Stimulated activated CD8-positive, alpha-beta memory T cell treated with anti-CD3 and anti-CD28 coated beads, Interleukin-4, amount 100 ng/mL, for 4 hours (primary cell): ENCODE measurements at places on chromosomes 13 and 19.
A peak's percentile ranks its signal among the peaks of the same experiment; 100 is the strongest.

- DNase-seq: no peak
Measured at GRCh38 chr13:94154367-94154766, 325.1 kb downstream of the DCT start.

DNA sequence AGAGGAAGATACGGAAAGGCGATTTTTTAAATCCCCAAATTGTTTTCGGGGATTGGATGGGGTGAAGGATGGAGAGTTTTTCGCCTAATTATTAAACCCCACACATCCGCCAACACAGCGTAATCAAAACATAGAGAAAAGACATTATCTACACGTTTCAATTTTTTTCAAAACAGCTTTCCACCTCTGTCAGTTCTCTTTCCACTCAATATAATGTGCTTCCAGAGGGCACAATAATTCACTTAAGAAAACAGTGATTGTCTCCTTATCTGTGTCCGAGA lies 435 bp upstream of the OBI1 start:
- DNase-seq: no peak

GRCh38 chr19:6737873-6738786 lies 750 bp upstream of the GPR108 start:
- peak; percentile 60 for DNase-seq

DNA sequence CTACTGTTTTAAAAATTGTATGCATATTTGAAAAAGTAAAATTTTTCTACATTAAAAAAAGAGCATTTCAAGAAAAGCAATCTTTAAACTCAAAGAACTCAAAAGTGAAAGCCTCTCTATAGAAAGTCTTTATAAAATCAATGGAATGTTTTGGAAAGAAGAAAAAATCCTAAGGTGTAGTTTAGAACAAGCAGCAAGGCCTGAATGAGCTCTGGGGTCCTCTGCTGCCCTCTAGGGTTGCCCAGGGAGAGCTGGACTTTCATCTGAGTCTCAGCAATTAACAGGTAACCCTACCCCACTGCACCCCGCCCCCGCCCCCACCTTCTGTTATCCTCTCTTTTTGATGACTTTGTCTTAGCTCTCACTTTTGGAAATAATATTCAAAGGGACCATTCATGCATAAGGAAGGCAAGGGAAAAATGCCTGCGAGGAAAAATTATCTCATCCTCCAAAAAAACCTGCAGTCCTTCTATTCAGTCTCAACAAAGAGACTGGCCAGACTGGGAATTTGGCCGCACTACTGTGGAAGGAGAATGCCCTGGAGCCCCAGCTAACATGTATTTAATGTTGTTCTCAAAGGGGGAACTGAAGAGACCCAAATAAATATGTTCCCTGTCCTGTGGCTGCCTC lies 24.1 kb downstream of the SLC25A30 start:
- no peak for DNase-seq

GRCh38 chr13:48976576-48977285 lies 1.0 kb downstream of the FNDC3A start:
- no peak for DNase-seq

DNA sequence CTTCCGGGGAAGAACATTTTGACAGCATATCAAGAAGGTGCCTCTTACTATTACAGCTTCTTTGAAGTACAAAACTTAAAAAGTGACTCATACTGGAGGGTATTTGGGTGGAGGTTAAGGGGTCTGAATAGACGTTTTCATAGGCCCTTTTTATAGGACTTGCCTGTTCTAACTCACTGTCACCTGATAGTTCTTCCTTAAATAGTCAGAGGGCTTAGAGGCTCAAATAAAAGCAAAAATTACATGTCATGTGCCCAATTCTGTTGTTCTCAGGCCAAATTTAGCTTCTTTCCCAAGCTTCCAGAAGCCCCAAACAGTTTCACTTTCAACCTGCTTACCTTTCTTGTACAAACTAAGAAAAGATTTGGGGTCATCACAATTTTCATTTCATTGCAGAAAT lies 16.1 kb upstream of the SLC46A3 start:
- no peak for DNase-seq

- DNase-seq: no peak
Measured at GRCh38 chr19:48856921-48857320, 11.5 kb downstream of the PLEKHA4 start.

GRCh38 chr19:51807111-51807701 lies 12.2 kb downstream of the FPR3 start:
- no peak for DNase-seq

DNA sequence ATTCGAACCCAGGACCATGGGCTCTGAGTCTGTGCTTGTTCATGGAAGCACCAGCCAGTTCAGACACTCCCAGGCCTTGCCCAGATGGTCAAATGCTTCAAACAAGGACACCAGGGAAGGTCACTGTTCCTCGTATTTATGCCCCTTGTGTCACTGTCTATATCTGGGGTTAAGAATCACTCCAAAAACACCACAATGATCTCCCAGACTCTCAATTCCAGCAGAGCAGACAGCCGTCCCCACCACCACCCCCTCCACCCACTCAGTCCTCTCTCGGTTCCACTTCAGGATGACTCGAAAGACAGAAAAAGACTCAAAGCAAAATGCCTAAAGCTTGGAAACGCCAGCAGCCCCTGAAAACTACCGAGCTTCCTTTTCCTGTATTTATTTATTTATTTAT lies 79.0 kb downstream of the INSR start:
- DNase-seq: no peak

- no peak for DNase-seq
Measured at GRCh38 chr19:2495130-2495641, 19.3 kb downstream of the GADD45B start.

DNA sequence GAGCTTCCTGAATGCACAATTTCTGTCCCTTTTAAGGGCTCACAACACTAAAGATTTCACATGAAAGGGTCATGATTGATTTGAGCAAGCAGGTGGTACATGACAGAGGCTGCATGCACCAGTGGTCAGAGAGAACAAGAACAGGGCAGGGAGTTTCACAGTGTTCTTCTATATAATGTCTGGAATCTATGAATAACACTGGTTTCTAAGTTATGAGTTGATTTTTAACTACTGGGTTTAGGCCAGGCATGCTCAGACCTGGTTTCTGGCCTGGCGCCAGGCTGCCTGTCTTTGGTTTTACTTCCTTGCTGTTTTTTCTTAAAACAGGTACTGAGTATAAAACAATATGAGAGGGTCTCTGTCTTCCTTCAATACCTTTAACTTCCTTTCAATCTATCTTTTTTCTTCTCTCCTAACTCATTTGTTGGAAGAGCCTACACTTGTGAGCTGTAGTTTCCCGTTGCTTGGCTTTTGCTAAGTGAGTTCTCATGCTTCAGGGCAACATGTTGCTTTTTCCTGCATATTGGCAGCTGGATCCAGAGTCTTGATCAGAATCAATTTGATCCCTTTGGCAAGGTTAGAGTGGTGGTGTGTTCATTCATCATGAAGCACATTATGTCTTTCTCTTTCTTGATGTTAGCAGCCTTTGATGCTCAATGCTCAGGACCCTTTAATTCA lies 38.5 kb upstream of the FGF14 start:
- no peak for DNase-seq

DNA sequence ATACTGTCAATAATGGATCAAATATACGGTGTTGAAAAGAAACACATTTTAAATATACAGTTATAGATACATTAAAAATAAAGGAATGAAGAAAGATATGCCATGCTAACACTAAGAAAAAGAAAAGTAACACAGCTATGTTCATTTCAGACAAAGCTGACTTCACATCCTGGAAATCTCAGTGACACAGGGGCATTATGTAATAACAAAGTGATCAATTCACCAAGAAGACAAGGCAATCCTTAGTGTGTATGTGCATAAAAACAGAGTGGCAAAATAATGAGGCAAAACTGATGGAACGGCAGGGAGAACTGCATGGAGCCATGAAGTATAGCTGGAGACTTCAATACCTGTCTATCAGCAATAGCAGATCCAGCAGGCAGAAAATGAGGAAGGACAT lies 13.1 kb downstream of the ZNF14 start:
- no peak for DNase-seq

DNA sequence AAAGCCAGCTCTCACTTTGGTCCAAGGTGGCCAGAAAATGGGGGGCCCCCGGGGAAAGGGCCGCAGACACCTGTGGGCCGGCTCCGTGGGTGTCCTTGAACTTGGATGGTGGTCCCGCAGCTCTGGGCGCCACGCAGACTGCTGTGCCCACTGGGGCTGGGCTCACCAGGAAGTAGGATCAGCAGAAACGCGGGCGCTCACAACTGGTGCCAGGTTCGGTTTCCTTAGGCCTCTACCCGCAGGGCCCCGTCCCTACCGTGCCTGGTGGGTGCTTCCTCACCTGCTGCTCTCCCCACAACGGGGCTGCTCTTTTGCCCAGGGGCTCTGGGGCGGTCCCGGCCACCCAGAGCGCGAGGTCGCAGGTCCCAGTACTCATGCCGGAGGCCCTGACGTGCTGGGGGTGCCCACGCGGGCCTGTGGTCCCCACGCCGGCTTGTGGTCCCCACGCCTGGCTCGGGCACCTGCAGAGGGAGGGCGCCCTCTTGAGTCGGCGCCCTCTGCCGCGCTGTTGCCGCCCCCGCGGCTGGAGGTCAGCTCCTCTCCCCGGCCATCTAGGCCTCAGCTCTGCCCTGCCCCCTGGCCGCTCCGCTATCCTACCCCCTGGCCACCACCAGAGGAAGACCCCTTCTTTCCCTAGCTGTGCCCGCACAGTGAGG lies 1303.6 kb downstream of the UQCRFS1 start:
- no peak for DNase-seq

DNA sequence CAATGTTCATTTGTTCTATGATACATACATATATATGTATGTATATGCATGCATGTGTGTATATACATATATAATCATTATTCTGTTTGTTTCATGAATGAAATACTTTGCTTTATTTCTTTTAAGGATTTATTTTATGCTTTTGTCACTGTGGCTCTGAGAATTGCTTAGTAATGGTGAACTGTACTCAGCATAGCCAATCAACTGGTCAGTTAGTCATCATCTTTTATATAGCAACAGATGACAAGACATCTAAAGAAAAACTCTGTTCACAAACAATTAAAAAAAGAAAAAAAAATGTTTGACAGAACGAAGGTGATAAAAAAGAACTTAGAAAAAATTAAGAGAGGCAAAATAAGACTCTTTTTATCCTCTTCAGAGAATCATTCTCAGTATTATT lies 1440.3 kb downstream of the PCDH9 start:
- DNase-seq: no peak

GRCh38 chr19:18397242-18398202 lies at the start of gene LRRC25:
Gene LRRC25 (minus strand): TSS chr19:18397622. CDS start chr19:18396963, 659 bp downstream.
- no peak for DNase-seq

- no peak for DNase-seq
Measured at GRCh38 chr19:10643172-10643967, 10.8 kb upstream of the ILF3 start.

- no peak for DNase-seq
Measured at GRCh38 chr19:23526302-23526701, 131.0 kb upstream of the ZNF91 start.

GRCh38 chr19:15666883-15667282 lies 6.0 kb upstream of the CYP4F12 start:
- DNase-seq: no peak

GRCh38 chr19:6772028-6772865 lies at the start of gene VAV1:
Gene VAV1 (plus strand): TSS chr19:6772708. CDS start chr19:6772808, 100 bp downstream.
- DNase-seq: peak; percentile 78

GRCh38 chr13:71524613-71525304 lies 342.2 kb downstream of the DACH1 start:
- DNase-seq: no peak

DNA sequence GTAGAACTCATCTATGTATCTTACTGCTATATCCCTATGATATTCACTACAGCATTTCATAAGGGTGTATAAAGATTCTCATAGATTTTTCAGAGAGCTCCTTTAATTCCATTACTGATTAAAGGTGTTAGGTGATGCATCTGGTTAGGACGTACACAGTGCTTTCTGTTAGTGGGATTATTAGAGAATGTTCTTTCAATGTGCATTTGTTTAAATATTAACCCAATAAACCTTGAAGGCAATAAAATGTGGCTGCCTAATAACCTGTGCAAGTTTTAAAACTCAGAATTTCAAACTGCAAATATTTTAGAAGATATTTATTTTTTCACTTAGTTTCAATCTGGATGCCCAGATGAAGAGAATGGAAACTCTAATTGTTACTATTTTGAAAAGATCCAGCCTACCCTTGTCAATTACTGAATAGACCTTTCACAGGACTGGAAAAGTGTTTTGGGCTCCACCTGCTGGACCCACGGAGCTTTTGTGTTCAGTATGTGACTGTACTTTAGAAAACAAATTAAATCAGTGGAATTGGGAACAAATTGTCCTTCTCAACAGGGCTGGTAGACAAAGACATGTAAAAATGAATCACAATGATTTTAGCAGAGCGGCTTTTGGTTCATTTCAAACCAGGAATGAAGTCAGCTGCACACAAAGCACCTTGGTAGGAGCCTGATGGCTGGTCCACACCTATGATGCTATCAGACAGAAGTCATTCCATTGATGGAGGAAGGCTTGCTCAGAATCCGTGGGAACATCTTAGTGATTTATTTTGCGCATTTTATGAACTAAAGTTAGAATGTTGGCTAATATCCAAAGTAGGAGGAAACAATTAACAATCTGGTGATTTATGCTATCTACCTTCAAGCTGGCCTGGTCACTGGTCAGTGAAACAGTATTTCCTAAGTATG lies 89.4 kb upstream of the RAP2A start:
- DNase-seq: peak; percentile 14

GRCh38 chr13:21909331-21909730 lies 238.5 kb downstream of the FGF9 start:
- DNase-seq: no peak

DNA sequence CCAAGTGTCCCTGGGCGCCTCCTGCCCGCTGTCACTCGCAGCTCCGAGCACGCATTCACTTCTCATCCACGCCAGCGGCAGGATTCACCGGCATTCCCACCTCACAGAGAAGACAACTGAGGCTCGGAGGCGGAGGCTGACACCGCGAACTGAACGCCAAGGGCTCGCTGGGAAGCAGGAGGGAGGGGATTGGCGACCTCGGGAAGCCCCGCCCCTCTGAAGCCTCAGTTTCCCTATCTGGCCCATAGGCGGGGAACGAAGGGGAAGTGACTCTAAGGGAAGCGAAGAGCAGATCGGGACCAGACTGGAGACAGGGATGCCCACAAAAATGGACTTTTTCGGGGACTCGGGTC lies 256 bp downstream of the MICOS13 start:
- DNase-seq: no peak

- DNase-seq: no peak
Measured at GRCh38 chr13:22193070-22193469, 522.2 kb downstream of the FGF9 start.
